ENCODE measurements at places on chromosomes 7 and 10.

DNA sequence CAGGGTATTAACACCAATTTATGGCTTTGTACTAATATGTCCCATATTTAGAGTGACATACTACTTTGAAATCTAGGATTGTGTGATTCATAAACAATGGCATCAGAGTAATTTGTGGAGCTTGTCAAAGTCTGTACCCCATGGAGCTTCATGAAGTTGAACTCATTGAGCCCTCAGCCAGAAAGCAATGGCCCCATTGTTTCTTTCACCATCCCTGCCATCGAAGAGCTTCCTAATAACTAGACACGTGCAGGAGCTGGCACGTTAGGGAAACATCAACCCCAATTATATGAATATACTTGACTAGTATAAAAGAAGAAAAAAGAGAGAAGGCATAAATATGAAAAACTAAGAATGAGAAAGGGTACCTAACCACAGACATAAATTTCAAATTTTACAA lies 206.6 kb downstream of the CXCL12 start:
- DNase-seq, result no peak

- peak; percentile 84 for DNase-seq
Observed at GRCh38 chr10:49592726-49593563, 17.2 kb upstream of the SLC18A3 start.

DNA sequence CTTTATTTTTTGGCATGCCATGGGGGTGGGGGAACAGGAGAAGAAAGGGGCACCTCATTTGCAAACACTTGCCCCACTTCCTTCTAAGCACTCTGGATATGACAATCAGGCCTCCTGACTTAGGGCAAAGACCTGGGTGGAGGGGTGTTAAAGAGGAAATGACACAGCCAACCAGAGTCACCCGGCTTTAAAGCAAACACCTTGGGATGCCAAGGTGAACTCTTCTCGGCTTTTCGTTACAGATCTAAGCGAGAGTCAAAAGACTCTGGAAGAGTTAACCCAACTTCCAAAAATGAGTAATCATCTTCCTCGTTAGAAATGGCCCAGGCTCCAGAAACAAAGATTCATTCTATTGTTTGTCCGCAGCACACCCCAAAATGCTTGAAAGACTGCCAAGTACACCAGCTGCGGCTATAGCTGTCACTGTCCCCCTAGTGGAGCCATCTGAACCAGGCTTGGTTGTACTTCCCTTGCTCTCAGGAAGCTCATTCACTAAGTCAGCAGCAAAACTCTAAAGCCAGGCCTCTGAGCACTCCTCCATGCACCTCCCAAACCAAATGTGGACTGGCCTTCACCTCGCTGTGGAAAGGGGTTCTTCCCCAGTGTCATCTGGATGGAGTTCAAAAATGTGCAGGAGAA lies 24.8 kb downstream of the FAM53B start:
- DNase-seq, result peak; percentile 55

- no peak for DNase-seq
Observed at GRCh38 chr10:28541717-28542365, 8.9 kb downstream of the WAC start.

GRCh38 chr7:108227366-108227765 lies 97.2 kb upstream of the LAMB4 start:
- DNase-seq, result no peak

GRCh38 chr7:12821746-12822145 lies 134.3 kb downstream of the ARL4A start:
- DNase-seq, result no peak

DNA sequence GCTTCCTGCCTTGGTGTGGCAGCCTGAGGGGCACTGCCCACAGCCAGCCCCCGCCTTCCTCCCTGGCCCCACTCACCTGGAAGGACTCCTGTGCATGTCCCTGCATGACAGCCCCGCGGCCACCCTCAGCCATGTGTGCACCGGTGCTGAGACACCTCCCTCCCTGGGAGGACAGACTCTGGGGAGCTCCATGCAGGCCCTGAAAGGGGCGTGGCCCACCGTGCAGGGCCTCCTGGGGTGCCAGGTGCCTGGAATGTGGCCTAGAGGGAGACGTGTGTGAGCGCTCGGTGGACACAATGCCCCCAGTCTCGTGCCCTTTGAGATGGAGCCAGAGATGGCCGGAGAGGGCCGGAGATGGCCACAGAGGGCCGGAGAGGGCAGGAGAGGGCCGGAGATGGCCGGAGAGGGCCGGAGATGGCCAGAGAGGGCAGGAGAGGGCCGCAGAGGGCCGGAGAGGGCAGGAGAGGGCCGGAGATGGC lies 59.1 kb upstream of the PPP2R2D start:
- DNase-seq, result no peak

DNA sequence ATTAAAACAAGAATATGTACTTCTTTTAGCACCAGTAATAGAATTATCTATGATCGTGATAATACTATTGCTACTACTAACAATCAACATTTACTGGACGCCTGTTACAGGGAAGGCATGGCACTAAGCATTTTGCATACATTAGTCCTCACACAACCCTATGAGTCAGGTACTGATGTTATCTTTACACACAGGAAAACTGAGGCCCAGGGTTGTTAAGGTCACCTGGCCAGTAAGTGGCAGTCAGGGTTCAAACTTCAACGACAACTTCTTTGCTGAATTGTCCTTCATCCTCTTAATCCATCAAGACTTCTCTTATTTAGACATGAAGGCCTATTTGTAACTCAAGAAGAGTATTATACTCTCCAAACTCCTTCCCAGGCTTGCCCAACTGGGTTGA lies 41.9 kb upstream of the ACSL5 start:
- DNase-seq, result no peak

DNA sequence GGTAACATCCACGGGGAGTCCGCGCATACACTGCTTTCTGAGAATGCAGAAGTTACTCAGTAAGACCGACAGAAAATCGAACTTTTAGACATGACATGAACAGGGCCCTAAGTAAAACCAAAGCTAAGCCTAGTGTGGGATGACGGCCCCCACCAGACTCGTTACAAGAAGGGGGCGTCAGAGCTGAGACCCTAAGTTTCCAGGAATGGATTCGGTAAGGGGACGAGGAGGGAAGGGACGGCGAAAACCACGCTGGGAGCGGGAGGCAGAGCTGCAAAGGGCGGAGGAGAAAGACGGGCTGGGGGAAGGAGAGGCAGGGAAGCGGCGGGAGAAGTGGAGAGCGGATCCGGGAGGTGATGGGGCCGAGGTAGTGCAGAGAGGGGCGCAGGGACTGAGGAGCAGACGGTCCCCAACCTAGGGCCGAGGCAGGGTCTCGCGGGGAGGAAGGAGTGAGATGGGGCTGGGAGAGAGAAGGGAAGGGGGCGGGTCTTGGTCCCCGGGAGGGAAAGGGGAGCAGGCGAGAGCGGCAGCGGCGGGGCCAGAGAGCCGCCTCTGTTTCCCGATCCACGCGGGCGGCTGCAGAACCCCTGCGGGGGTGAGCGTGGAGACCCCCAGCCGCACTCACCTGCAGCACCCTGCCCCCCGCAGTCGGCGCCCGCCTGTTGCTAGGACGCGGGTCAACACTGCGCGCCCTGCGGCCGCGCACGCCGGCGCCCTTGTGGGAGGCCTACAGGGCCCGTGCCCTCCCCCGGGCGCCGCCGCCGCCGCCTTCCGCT lies 513 bp downstream of the ODAD2 start:
- peak; percentile 49 for DNase-seq

GRCh38 chr10:72832701-72833100 lies 60.8 kb upstream of the OIT3 start:
- DNase-seq, result peak; percentile 20

- DNase-seq, result no peak
Observed at GRCh38 chr10:103166523-103166922, 26.5 kb downstream of the NT5C2 start.

DNA sequence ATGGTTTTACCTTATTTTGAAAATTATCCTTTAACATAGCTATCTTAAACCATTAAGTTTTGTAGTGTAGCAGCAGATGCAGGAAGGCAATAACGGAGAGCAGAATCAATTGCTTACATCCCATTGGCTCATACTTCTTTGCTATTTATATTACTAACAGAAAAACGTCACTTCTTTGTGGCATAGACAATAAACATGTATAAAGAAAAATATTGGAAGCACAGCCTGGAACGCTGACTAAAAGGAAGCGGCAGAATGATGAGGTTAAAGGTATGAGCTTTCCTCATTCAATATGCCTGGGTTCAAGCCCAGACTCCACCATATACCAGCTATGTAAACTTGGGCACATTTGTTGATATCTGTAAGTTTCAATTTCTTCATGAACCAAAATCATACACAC lies 24.0 kb upstream of the BMPER start:
- DNase-seq, result no peak

GRCh38 chr7:159019111-159019510 lies 125.6 kb downstream of the VIPR2 start:
- DNase-seq, result no peak

- DNase-seq, result no peak
Observed at GRCh38 chr7:132200141-132200540, 376.1 kb downstream of the PLXNA4 start.

GRCh38 chr10:125797994-125798662 lies 22.5 kb upstream of the MMP21 start:
- DNase-seq, result no peak

GRCh38 chr10:106083572-106083971 lies 1080.9 kb downstream of the SORCS1 start:
- DNase-seq, result no peak

GRCh38 chr7:95669513-95669912 lies 73.2 kb upstream of the PDK4 start:
- no peak for DNase-seq

DNA sequence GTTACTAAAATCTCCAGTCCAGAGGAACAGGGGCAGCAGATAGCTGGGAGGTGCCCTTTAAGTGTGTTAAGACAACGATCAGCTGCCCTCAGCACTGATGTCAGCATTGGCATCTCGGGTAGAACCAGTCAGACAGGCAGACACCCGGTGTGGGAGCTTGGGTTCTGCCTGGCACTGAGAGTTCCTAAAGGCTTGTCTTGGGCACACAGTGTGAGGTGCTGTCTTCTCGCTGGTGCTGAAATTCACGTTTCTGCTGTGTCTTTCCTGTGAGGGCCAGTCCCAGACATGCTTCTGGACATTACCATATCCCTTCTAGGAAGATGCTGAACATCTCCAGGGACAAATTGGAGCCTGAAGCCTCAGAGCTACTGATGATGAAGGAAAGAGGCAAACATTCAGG lies 156.2 kb downstream of the DNAJB6 start:
- DNase-seq, result no peak

GRCh38 chr7:23955600-23956149 lies 245.7 kb downstream of the STK31 start:
- no peak for DNase-seq

- no peak for DNase-seq
Observed at GRCh38 chr10:75358132-75358531, 43.4 kb downstream of the ZNF503 start.

DNA sequence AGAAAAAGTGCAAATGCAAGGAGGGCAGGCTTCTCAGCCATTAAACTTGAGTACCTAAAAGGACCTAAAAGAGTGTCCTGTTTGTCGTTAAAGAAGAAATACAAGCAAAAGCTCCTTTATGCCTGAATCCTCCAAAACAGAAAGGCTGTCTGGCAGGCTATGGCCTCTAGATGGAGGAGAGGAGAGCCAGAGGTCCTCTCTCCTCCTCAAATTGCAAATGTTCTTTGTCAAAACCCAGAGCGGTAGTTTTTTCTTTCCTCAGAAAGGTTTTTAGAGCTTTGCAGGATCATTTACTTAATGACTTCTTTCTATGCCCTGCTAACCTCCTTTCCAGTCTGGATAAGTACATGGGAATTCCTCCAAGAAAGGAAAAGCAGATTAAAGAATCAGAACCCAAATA lies 1.9 kb upstream of the SORCS1 start:
- DNase-seq, result no peak

GRCh38 chr7:142104550-142105527 lies 6.7 kb upstream of the MGAM2 start:
- peak; percentile 48 for DNase-seq

DNA sequence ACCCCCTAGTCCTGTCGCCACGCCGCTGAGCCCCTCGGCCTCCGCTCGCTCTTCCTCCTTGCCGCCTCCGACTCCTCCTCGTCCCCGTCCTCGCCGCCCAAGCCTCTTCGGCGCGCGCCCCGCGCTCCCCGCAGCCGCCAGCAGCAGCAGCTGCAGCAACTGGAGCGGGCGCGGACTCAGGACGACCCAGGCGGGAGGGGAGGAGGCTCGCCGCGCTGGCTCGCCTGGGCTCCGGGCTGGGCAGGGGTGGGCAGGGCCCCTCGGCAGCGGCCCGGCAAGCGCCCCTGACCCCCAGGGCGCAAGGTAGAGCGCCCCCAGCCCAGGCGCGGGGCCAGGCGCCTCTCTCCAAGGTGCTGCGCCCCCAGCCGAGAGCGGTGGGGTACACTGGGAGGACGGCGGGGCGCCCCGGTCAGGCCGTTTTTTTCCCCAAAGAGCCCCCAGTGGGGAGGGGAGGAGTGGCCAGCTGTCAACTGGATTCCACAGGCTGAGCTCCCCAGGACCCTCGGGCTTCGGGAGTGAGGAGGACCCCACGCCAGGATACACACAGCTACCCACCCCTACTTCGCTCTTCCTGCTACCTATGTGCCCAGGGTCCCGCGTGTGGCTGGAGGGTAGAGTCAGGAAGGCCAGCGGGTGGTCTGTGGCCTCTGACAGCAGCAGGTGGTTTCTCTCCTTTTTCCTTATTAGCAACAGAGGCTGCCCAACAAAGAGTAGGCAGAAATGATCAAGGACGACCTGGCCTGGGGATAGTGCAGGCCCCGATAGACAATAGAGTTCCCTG lies 903 bp upstream of the KCNMA1 start:
- DNase-seq, result peak; percentile 79

DNA sequence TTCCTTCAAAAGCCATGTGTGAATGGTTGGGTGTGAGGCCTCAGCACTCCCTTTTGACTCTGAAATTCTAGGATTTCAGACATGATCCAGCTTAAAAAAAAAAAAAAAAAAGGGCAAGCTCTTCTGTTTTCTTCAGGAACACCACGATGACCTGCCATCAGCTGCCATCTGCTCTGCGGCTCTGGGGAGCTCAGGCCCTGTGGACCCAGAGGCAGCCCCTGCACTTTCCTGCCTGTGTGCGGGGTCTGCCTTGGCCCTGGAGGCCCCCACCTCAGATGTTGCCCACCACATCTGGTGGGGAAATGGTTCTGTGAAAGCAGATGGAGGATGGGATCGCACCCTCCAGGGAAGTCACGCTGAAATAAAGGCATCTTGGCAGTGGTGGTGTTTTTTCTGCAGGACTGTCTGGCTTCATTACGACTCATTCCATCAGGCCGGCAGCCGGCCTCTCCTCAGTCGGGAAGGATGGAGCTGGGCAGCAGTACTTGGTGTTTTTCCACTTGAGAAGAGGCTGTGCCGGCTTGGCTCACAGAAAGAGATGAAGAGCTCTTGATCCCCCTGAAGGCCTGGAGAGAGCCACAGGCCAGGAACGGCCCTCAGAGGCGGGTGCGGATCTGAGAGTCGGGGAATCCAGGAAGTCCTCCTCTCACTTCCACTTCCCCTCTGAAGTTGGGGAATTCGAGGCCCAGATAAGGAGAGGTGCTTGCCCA lies 66.1 kb upstream of the AQP1 start:
- peak; percentile 80 for DNase-seq

GRCh38 chr10:49079499-49079898 lies 35.8 kb downstream of the VSTM4 start:
- peak; percentile 22 for DNase-seq

GRCh38 chr7:14414274-14414986 lies 425.0 kb upstream of the ETV1 start:
- DNase-seq, result no peak
